NCI-H2029 (cell line): ENCODE measurements at places on chromosomes 11 and 22.

- no peak for DNase-seq
Measured at GRCh38 chr11:100892886-100893285, 205.8 kb downstream of the ARHGAP42 start.

DNA sequence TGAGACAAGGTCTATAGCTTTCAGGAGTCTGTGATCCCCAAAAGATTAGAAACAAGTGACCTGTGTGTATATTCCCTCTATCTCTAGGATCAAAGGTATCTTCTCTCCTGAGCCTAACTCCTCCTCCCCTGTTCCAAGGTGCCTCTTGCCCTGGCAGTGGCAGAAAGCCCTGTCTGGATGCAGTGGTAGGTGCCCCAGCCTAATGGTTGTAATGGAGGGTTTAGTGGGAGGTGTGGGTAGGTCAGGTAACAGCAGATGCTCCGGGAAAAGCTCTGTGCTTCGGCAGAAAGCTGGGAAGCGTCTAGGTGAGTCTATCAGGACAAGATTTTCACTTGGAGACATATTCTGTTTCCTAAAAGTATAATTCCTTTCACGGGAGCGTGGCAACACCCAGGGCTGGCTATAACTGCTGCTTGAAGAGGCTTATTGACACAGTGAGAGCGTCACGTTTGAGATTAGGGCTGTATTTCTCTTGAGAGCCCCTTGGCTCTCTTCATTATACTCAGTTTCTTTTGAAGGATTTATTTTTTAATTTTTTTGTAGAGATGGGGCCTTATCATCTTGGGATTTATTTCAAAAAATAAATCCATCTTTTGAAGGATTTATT, 49.5 kb downstream of the PRR5L start:
- no peak for DNase-seq

DNA sequence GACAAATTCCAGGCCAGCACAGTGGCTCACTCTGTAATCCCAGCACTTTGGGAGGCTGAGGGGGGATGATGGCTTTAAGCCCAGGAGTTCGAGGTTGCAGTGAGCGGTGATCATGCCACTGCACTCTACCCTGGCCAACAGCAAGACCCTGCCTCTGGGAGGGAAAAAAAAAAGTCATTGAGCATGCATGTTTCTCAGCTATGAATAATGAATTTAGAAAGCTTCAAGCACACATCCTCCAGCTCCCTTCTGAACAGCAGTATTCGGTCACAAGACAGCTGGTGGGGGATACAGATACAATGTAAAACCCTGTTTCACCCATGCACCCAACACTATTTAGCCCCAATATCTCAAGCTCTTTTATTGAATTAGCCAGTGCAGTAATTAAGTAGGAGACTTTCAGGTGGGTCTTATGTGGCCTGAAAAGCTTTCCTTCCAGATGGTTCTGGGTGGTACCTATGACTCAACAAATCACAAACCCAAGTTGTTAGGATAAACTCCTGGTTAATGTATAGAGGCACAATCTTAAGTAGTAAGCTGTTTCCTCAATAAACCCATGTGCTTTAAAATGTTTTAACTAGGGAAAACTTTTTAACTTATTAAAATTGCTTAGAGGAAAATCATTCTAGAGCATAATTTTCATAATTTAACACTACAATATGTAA, 13.4 kb downstream of the PRDM10 start:
- DNase-seq = no peak

- no peak for DNase-seq
Measured at GRCh38 chr11:11071486-11071885, 213.6 kb upstream of the ZBED5 start.

GRCh38 chr22:39489094-39490068, 12.7 kb upstream of the MIEF1 start:
- no peak for DNase-seq

- no peak for DNase-seq
Measured at GRCh38 chr22:37310075-37310606, 27.8 kb downstream of the CYTH4 start.

DNA sequence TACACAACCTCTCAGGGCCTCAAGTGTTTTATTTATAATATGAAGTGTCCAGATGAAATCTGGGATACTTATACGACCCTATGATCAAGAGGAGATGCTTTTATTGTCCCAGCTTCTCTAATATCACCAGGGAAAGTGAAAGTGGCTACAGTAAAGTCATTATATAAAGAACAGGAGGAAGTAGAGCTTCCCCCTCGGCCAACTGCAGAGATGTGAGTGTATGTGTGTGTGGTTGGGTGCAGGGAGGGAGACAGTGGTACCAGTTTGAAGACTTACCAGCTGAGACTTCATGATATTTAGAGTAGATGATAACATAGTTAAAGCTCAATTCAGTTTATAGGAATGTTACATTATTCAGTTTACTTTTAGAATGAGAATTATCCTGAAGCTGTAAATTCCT, 373.6 kb upstream of the DDI1 start:
- DNase-seq = no peak

DNA sequence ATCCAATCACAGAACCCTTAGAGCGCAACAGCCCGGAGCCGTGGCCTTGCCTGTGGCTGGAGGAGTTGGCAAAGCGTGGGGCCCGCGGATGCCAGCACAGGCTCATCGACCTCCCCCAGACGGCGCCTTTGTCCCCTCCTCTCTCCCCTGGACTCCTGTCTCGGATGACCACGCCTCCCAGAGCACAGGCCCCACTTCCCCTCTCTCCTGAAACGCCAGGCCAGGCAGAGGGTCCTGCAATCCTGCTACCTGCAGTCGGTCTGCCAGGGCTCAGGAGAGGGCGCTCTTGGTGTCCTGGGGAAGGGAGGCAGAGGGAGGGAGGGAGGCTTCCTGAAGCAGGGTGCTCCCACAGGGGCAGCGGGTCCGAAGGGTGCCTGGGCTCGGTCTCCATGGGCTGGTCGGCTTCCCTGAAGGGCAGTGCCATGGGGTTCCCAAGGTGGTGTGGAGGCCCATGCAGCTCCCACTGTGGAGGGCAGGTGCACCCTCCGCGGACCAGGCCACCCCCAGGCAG, 16.6 kb upstream of the TTLL12 start:
- no peak for DNase-seq
